ENCODE measurements at places on chromosomes 5 and 9. TPM values are rescaled to one million over a fixed set of nuclear protein-coding genes. Genes with fewer than 3 reads are reported as not detected.

- no peak for DNase-seq
These were observed 61.2 kb upstream of the RXRA start for GRCh38 chr9:134265078-134265477.

GRCh38 chr9:74499770-74500583, 2.8 kb downstream of the RORB start:
- DNase-seq, result no peak

Gene SLC4A9
- not detected for total RNA-seq

Gene GABRA6
- total RNA-seq, result not detected

Gene LRRC70
- 5.8 TPM for total RNA-seq

DNA sequence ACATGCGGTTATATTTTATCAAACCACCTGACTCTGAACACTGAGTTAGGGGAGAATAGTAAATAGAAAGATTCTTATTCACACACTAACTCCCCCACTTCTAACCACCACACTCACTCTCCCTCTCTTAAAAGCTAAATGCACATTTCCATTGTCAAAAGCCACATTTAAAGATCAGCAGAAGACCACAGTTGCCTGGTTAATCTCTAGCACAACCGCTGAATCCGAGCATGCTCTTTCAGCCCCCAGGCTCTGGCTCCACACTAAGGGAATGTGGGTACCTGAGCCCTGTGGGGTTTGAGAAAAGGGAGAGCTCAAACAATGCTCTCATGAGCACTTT, 35.7 kb downstream of the PFDN1 start:
- DNase-seq, result no peak

- DNase-seq, result no peak
These were observed 23.8 kb downstream of the GABRG2 start for GRCh38 chr5:162091336-162091735.

Gene C9orf153
- 0.21 TPM for total RNA-seq

Gene CSF2
- total RNA-seq, result not detected

Gene GNA14
- not detected for total RNA-seq

Gene EQTN
- total RNA-seq, result not detected

Gene IFNK
- not detected for total RNA-seq

Gene GHR
- not detected for total RNA-seq

DNA sequence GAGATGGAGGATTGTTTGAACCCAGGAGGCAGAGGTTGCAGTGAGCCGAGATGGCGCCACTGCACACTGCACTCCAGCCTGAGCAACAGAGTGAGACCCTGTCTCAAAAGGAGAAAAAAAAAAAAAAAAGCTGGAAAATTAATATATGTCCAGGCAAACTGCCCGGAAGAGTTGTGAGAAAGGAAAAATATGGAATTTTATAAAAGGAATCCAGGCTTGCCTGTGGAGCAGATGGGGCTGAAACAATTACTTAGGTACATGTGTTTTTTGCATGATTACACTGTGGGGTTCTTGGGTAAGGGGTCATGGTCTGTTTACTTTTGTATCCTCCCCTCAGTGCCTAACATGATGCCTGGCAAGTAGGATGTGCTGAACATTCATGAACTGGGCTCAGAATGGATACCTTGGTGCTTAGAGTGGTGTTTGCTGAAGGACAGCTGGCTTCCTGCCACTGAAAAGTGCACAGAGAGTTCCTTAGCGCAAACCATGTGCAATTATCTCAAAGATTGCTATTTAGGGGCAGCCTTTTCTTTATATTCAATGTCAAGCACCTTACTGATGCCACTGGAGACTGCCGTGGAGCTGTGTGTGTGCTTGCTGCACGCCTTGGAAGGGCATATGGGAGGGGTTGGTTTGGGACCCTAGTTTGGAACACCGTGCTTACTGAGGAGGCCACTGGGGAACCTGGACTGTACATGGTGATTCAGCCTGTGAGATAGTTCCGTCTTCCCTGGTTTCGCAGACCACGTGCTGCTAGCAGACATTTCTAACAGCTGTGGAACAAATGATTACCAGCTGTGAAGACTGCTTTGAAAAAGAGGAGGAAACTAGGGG, 78.4 kb downstream of the MAP1B start:
- DNase-seq, result no peak

Gene TMOD1
- total RNA-seq, result 0.94 TPM

DNA sequence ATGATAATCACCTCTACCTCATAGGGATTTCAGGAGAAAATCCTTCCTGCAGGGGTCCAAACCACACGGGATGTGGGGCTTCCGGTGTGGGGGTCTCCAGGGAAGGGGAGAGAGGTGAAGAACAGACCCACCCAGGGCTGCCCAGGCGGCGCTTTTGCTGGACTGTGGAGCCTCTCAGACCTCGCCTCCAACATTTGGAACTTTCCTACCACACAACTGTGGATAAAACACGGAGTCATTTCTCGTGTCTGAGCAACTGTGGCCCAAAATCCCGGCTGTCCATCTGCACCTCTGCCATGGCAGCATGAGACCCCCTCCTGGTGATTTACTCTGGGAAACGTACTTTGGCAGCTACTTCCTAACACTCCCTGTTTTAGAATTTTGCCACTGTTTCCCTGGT, 307.8 kb upstream of the IRX4 start:
- no peak for DNase-seq

- no peak for DNase-seq
These were observed 372.5 kb upstream of the WWC1 start for GRCh38 chr5:167918813-167919483.

Gene IFNB1
- total RNA-seq, result not detected

DNA sequence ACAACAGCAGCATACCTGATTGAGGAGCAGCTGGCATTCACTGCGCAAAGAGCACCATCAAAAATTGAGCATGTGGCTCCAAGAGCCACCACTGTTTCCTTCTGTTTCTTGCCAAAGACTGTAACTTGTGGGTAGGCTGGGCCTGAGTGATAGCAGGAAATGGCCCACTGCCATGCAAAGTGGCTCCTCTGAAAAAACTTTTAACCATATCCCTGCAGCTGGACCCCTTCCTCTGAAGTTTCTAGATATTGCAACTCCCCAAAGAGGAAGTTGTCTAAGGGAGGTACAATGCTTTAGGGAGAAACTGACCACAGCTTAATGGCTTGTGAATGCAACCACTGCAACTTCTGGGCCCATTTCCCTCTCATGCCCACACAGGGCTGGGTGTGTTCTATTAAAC, 355.4 kb upstream of the PDE4D start:
- no peak for DNase-seq

DNA sequence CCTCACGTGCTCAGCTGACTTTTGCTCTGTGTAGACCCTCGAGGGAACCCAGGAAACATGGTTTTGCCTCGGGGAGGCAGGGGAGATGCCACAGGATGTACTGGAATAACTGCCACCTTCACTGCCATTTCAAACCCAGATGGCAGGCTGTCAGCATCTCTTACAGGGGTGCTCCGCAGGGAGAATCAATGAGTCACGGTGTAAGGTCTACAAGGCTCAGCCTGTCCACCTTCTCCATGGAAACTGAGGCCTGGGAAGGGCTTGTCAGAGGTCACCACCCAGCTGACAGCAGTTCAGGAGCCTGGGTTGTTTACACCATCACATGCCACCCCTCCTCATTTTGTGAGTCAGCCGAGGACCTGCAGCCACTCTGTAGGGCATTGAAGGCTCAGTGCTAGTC, 30.8 kb downstream of the DAB2IP start:
- DNase-seq, result no peak

Gene ANKDD1B
- 0.57 TPM for total RNA-seq

Gene OR2S2
- total RNA-seq, result not detected

- no peak for DNase-seq
These were observed 318.6 kb upstream of the RGMB start for GRCh38 chr5:98454904-98455303.

GRCh38 chr5:94776167-94776566, 157.7 kb downstream of the SLF1 start:
- no peak for DNase-seq

DNA sequence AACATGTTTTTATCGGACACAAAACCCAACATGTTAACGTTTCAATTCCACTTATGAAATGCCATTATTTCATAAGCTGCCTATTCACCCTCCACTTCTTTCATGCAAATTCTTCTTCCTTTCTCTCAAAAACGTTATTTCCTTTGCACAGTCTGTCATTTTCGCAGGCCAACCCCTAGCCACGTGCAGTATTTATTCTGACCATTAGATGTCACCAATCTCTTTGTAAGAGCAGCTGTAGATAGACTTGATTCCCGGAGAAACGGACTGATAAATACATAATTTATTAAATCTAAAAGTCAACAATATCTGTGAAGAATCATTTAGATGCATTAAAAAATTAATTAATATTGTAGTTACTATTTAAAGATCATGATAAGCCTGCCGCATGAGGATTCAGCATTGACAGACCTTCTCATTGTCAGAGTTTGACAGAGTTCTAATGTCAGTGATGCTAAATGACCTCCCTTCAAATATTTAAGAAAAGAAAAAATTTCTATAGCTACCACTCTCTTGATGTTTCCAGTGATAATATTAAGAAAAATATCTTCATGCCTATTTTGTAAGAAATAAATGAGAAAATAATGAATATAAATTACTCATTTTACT, 933.6 kb downstream of the CDH12 start:
- no peak for DNase-seq

DNA sequence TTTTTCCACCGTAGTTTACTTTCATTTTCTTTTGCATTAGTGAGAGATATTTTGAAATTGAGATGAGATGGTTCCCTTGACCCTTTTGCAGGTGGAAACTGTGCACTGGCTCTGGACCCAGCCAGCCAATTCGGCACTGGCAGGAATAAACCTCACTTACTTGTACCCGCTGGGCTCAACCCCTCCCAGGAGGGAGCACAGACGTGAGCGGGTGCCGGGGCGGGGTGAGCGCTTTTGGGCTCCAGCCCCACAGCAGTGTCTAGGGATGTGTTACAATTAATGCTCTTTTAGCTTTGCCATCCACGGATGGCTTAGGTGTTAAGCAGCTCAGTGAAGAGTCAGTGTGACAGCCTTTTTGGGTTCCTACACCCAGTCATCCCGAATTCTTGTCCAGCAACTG, 766.1 kb upstream of the CHD1 start:
- no peak for DNase-seq

- no peak for DNase-seq
These were observed 263.4 kb downstream of the SEC61B start for GRCh38 chr9:99485459-99485858.

GRCh38 chr9:81664638-81665222, 24.6 kb downstream of the TLE1 start:
- no peak for DNase-seq

- no peak for DNase-seq
These were observed 295.6 kb downstream of the KIF4B start for GRCh38 chr5:155309021-155309746.

- DNase-seq, result no peak
These were observed 417.3 kb downstream of the TLE4 start for GRCh38 chr9:79989079-79989478.

DNA sequence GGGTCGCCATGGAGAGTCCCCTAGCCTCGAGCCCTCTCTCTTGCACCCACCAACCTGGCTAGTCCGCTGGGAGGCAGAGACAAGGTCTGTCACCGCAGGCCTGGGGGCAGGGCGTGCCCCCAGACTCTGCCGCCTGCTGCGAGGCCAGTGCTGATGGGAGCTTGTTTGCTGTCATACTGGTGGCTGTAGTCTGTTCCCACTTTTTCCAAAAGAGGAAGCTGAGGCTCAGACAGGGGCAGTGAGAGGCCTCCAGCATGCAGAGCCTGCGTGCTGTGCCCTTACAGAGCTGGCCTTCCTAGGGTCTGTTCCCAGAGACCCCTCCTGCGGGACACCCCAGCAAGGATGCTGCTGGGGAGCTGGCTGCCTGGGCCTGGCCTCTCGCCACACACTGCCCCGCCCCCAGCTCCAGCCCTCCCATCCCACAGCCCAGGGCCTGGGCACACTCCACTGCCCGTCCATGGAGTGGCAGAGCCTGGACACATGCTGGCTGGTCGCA, 21.0 kb upstream of the SUSD3 start:
- DNase-seq, result no peak

DNA sequence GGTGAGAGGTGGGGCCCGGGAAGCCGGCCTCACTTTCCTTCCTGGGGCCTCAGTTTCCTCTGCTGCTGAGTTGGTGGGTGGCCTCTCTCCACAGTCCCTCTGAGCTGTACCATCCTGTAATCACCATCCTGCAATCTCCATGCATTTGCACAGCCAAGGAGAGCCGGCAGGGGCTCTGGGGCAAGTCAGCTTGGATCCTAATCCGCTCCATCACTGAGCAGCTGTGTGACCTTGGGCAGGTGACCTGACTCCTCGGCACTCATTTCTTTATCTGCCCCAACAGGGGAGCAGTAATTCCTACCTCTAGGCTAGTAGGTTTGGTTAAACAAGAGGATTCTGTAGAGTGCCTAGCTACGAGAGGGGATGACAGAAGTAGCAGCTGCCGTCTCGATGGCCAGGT, 88.2 kb upstream of the ZNF618 start:
- DNase-seq, result no peak

Gene CXCL14
- not detected for total RNA-seq

DNA sequence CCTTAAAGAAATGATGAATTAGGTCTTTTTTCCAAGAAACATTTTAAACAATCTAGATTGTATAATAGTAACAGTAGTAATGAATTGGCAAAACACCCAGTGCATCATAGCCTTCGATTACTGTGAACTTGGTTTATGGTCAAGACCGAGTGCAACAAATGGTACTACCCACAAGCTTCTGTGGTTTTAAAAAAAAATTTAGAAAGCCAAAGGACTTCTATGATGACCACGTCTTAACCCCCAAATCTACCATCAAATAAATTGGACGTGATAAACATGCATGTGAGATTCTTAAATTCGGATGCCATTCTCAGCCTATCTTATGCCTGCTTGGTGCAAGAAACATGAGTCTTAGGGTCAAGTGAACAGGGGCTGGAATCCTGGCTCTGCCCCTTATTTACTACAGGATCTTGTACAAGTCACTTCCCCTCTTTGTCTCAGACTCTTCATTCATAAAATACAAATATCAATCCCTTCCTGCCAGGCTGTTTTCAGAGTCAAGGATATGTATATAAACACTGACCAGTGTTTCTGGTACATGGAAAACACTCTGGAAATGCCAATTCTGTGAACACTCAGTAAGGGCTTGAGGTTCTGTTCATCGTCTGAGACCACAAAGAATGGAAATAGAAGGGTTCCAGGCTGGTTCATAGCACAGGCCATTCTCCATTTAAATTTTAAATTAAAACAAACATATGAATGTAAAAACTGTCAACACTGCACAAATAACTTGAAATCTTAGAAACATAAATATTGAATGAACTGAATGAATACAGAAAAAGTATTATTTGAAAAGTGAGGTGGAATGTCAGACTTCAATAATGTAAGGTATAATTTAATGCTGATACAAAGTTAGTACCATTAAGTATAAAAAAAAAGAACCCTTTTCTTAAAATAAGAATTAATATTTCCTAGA, 107.8 kb downstream of the NR6A1 start:
- DNase-seq, result no peak

DNA sequence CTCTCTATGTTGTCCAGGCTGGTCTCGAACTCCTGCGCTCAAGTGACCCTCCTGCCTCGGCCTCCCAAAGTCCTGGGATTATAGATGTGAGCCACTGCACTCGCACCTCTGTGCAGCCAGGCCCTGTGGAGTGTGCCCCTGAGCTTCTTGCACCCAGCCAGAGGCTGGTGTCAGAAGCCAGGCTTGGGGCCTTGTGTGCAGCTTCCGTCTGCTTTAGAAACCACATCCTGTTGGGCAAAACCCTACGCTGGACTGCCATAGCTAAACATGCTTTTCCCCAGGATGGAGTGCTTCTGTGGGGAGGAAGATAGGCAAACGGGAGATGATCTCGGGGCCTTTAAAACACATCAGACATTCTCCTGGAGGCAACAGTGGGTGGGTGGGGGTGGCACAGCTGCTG, 40.1 kb downstream of the PRRT1B start:
- DNase-seq, result peak; percentile 25

- DNase-seq, result no peak
These were observed 69.5 kb upstream of the SMIM15 start for GRCh38 chr5:61231813-61232212.
